ENCODE measurements at places on chromosomes 7 and 10.

- DNase-seq: no peak
Measured at GRCh38 chr7:95213148-95213547, 111.2 kb downstream of the PON1 start.

DNA sequence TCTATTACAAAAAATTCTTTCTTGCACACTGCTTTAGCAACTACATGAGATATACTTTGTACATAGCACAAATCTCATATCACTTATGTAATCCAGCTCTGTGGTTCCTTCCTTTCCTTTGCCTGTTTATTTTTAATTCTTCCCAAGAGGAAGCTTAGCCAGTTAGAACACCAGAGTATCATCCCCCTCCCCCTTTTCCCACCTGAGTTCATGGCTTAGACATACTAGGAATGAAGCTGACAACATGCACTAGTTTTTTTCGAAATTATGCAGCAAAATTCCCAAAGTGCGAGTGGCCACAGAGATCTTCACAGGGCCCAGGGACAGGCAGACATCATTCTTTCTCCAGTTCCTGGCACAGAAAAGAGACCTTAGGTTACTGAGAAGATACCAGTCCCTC is 17.8 kb downstream of the CAV1 start:
- DNase-seq: no peak

- DNase-seq: no peak
Measured at GRCh38 chr7:110750931-110751605, 339.9 kb upstream of the LRRN3 start.

DNA sequence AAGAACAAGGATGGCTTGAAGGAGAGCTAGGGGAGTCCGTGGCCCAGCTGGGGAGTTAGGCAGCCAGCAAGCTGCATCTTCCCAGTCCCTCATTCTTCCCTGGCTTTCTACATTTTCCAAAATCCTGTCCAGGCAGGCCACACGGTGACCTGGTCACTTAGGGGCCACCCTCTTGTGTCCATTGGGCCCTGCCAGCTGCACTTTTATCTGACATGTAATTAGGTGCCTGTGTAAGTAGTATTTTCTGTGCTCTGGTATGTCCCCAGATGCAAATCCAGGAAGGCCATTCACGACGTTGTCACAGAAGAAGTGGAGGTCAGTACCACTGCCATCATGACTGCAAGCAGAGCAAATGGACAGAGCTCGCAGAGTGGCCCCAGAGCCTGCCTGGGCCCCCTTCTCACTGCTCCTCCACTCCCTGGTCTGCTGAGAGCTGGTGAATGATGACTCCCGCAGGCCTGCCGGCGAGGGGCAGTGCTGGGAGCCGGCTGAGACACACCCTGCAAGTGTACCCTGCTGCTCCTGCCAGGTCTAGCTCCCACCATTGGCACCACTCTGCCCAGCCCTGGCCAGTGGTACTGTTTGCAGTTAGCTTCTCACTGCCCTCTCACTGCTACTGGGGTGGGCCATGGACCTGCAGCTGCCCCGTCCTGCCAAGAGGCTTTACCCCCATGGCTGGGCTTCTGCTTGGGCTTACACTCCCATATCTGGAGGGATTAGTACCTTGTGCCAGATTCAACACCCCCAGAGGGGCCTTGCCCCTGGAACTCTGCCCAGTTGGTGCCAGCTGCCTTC is 98.2 kb downstream of the GLRX3 start:
- DNase-seq: no peak

DNA sequence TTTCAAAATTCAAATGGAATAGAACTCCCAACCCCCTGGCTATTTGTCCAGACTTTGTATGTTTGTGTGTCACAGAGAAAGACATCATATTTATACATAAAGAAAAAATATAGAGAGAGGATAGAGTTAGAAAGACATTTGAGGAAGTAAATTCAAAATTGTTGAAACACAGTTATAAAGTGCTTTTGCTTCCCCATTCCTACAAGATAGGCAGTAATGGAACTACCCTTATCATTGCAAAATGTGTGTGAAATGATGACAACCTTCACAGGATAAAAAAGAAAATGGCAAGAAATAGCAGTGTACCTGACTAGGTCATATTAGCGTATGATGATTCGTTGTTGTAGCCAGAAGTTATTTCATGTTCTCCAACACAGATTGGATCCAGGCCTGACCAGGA is 63.1 kb downstream of the FZD1 start:
- DNase-seq: no peak

- no peak for DNase-seq
Measured at GRCh38 chr7:151254316-151254715, 5.8 kb upstream of the SMARCD3 start.

- no peak for DNase-seq
Measured at GRCh38 chr7:85014936-85015660, 171.8 kb downstream of the SEMA3D start.

- no peak for DNase-seq
Measured at GRCh38 chr7:8442814-8443304, 9.4 kb downstream of the NXPH1 start.

- no peak for DNase-seq
Measured at GRCh38 chr10:69071610-69072009, 16.3 kb upstream of the SRGN start.

GRCh38 chr7:34157137-34157536 is 251.8 kb downstream of the BMPER start:
- no peak for DNase-seq

- DNase-seq: no peak
Measured at GRCh38 chr7:124912972-124913371, 16.7 kb downstream of the POT1 start.

DNA sequence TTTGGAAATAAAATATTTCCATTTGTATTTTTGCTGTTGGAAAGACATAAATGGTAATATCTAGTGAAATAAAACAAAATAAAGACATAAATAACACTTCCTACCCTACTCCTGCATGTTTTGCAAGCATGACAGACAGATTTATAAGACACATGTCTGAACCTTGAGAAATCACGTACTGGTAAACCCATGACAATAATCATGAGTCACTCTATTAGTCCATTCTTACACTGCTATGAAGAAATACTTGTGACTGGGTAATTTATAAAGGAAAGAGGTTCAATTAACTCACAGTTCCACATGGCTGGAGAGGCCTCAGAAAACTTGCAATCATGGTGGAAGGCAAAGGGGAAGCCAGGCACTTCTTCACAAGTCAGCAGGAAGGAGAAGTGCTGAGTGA is 942.2 kb downstream of the REEP3 start:
- DNase-seq: no peak

GRCh38 chr7:131173145-131173890 is 154.4 kb upstream of the MKLN1 start:
- no peak for DNase-seq

GRCh38 chr7:14717816-14718215 is 184.7 kb downstream of the DGKB start:
- no peak for DNase-seq

DNA sequence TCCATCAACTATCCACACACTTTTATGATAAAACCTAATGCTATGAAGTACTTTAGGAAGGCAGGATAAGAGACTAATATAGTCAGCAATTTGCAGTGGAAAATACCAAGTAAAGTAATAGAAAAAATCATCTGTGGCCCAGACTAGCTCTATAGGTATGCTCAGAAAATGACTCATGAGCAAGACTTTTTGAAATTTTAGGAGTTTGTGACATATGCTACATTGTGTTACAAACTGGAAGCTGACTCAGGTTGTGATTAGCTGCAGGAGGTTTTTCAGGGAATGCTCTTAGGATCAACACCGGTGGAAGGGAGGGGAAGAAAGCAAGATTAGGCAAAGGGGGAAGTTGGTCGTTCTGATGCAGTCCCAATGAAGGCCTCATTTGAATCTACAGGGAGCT is 56.1 kb downstream of the FEZF1 start:
- DNase-seq: no peak

GRCh38 chr10:127815147-127815546 is 77.6 kb downstream of the CLRN3 start:
- no peak for DNase-seq

DNA sequence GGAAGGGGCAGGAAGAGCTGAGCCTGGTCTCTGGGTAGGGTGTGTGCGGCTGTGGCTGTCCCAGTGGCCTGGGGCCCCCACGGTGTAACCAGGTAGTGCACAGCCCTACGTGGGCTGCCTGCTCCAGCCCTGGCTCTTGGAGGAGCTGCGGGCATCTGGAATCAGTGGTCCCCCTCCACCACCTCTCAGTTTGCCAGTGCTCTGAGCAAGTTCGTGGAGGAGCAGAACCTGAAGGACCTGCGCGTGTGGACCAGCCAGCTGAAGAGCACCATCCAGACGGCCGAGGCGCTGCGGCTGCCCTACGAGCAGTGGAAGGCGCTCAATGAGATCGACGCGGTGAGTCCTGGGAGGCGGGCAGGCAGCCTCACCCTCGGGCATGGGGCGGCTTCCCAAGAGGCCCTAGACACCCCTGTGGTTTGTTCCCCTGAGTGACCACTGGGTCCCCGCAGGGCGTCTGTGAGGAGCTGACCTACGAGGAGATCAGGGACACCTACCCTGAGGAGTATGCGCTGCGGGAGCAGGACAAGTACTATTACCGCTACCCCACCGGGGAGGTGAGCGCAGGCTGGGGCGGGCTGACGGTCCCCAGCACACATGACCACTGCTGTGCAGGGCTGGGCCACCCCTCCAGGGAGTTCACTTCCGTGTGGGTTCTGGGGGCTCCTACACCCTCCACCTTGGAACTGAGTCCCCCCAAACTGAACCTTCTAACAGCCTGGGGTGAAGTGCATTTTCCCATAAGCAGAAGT is 18.6 kb downstream of the PFKFB3 start:
- no peak for DNase-seq

GRCh38 chr7:151807846-151808245 is 69.1 kb downstream of the PRKAG2 start:
- DNase-seq: no peak

GRCh38 chr7:31069860-31070555 is 17.9 kb downstream of the ADCYAP1R1 start:
- DNase-seq: no peak

- no peak for DNase-seq
Measured at GRCh38 chr7:2629746-2630681, 1.8 kb upstream of the TTYH3 start.

DNA sequence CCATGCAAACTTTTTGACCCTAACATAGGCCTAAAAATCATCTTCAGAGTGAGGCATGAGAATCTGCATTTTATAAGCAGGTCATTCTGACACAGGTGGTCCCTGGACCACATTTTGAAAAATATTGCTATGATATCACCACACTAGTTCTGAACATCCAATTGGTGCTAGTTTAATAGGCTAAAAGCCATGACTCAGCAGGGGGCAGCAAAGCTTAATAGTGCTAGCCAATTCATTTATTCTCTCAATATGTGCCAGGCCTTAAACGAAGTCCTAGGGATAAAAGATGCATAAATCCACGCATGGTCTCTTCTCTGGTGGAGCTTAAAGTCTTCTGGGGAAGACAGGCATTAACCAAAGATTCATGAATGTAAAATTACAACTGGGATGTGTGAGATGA is 10.2 kb upstream of the SLC25A28 start:
- no peak for DNase-seq

- DNase-seq: no peak
Measured at GRCh38 chr7:136130511-136131303, 153.5 kb upstream of the MTPN start.

DNA sequence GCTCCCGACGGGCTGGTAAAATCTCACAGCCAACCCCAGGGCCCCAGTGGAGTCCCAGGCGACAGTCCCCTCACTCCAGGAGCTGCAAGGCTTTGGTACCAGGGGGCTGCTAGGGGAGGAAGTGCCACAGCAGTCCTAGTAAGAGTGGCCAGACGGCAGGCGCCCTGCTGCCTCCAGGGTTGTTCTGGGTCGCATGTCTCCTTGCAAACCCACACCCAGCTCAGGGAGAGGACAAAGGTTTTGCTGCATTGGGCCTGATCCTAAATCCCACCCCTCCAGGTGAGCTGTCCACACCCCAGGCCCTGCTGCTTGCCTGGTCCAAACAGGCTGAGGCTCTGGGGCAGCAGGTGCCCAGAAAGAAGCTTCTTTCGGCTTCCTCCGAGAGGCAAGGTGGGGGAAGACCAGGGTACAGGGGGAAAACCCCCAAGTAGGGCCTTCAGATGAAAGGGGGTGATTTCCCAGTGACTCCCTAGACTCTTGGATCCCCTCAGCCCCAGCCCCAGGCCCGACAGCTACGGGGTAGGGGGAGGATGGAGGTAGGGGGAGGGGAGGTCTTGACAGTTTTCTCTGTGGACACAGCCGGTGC is 4.2 kb upstream of the KCP start:
- DNase-seq: no peak

DNA sequence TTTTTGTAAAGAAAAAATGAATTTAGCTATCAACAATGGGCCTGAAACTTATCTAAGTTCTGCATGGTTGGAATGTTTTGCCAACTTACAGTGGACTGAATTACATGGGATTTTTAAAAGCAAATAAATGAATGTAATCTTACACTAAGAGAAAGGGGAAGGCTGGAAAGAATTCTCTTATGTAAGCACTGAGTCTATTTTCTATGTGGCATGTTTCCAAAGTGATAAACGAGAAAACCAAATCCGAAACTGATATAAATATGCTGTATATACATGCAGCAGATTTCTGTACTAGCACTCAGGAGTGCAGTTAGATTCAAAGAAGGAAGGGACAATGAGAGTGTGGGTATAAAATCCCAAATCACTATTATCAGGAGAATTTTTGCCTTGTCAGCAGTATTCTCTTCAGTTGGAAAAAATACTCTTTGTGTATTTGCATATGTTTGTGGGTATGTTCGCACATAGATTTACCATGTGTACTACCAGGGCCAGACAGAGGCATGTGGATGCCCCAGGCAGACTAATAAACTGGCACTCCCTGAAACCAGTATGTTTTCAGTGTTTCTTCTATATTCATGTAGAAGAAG is 334.3 kb upstream of the SEMA3D start:
- no peak for DNase-seq

- no peak for DNase-seq
Measured at GRCh38 chr7:128123291-128124037, 92.2 kb upstream of the LRRC4 start.

GRCh38 chr7:70586822-70587221 is 545.1 kb upstream of the GALNT17 start:
- DNase-seq: no peak

GRCh38 chr7:137583172-137583571 is 239.6 kb upstream of the PTN start:
- DNase-seq: no peak

- no peak for DNase-seq
Measured at GRCh38 chr10:129331839-129332220, 135.2 kb upstream of the MGMT start.

GRCh38 chr7:135833642-135834041 is 85.0 kb upstream of the FAM180A start:
- DNase-seq: no peak

Data from activated CD4-positive, alpha-beta T cell treated with anti-CD3 and anti-CD28 coated beads, Interleukin-2, amount 50 U/mL, for 4 hours (primary cell).